Caki2 (cell line): ENCODE measurements at places on chromosomes 11 and 22. TPM values are rescaled to one million over a fixed set of nuclear protein-coding genes. Genes with fewer than 3 reads are reported as not detected.

DAGLA gene
- 0.74 and 2.4 TPM in 2 replicates for total RNA-seq

OR56A3 gene
- total RNA-seq: not detected in 2 replicates

CYP2D6 gene
- not detected in 2 replicates for total RNA-seq

SPON1 gene
- total RNA-seq: 0.54 and 1.1 TPM in 2 replicates

SIAE gene
- 9.2 and 14.1 TPM in 2 replicates for total RNA-seq

OR52N4 gene
- not detected in 2 replicates for total RNA-seq

OR10D3 gene
- total RNA-seq: not detected in 2 replicates

GRCh38 chr11:48018528-48019216, 38.3 kb downstream of the PTPRJ start:
- DNase-seq: no peak

- DNase-seq: no peak
Measured at GRCh38 chr11:44658506-44658850, 68.3 kb upstream of the TSPAN18 start.

DNA sequence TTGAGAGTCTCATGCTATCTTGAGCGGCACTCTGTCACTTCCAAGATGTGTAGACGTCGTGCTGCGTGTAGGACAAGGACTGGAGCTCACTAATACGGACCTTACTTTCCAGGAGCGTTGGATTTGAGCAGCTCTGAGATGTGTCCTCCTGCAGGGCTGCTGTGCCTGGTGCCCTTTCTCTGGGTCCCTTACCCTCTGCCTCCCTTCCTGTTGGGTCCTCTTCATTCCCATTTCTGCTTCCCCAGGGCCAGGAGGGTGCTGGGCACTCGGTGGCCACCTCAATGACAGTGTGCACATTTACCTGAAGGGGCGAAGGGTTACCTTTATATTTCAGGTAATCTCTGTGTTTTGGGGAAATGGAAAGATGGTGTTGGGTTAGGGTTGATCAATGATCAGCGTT, 4.0 kb downstream of the PTDSS2 start:
- no peak for DNase-seq

GRCh38 chr11:99098751-99099150, 78.0 kb downstream of the CNTN5 start:
- DNase-seq: no peak

DNA sequence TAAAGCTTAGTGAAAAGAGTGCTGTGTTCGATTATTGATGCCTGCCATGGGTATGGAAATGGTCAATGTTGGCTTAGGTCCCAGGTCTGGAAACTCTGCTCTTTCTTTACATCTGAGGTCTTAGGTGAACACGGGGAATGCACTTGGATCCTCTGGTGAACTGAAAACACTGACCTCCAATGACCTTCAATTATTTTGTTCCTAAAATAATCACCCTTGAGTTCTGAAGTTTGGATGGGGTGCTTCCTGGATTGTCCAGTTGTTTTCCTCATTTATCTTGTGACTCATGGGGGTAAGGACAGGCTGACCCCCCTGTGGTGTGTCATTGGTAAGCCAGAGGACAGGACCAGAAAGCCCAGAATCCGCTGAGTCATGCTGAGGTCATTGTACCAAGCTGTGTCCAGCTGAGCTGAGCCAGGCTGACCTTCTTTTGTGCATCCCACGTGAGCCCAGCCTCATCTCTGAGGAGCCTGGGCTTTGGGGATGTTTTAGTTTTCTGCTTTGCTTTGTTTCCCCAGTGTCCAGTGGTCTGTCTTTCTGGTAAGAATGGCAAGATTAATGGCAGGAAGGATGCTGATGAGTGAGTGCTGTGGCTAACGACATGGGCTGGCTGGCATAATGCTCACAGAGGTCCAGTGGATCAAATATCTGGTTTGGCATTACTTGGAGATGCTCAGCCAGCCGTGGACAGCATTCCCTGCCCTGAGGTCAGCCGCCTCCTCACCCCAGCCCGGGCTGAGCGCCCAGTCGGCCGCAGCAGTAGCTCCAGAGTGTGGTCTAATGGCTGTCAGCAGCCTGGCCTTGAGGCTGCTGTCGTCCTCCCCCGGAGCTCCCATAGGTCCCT, 35.6 kb downstream of the AMPD3 start:
- DNase-seq: peak; percentile 99

DNA sequence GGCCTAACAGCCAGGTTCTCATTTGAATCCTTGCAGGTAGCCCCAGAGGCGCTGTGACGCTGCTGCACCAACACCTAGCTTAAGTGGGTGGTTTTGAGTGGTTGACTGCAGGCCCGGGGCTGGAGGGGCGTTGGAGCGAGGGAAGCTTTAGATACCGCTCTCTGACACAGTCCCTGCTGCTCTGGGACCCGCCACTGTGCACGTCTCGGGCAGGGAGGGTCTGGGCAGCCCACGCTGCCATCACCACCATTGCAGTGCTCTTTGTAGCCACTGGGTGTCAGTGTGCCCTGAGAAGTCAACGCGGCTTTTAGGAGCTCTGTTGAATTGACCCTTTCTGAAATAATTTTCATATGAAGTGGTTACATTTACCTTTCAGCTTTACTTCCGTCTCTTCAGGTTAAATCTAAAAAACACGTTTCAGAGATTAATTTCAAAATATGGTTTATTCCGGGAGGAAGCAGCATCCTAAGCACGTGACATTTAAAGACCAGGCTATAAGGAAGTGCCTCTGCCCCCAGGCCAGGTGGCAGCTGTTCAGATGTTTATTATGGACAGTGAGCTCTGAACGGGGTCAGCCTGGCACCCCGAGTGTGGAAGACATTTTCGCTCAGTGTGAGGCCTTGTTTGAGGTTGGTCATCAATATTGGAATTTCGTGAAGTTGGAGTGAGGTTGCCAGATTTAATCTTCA, 30.9 kb upstream of the PARVB start:
- peak; percentile 41 for DNase-seq

GRCh38 chr11:10930972-10931760, 73.3 kb upstream of the ZBED5 start:
- peak; percentile 83 for DNase-seq

GRCh38 chr11:104999721-105000120, 23.2 kb downstream of the CASP5 start:
- DNase-seq: peak; percentile 9

- peak; percentile 8 for DNase-seq
Measured at GRCh38 chr11:8597182-8597581, 3.2 kb upstream of the STK33 start.

- DNase-seq: no peak
Measured at GRCh38 chr11:130644187-130644586, 195.7 kb downstream of the ADAMTS15 start.

GRCh38 chr11:101445761-101446160, 138.0 kb downstream of the TRPC6 start:
- no peak for DNase-seq

DNA sequence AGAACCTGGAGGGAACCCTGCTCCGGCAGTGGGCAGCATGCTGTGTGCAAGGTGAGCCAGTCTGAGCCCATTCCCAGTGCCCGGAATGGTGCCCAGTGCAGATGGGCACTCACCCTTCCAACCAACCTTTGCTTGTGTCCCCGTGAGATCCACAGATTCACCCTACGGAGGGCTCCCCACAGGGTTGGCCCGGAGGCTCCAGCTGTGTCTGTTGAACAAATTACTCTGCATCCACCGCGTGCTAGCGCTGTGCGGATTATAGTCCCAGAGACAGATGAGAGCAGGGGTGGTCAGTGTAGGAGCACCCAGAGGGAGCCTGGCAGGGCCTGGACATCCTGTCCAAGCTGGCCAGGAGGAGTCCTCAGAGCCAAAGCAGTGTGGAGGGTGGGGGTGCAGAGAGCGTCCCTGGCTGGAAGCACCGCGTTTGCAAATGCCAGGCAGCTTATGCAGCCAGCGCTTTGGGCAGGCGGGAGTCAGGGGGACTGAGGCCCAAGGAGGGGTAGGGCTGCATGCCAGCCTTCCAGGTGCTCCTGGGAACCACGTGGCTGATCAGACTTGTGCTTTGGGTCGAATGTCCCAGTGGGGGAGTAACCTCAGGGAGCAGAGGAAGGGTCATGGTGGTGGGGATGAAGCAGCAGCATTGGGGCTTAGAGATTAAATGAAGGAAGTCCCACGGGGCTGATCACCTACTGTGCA, 80.5 kb downstream of the KCNQ1 start:
- DNase-seq: no peak
